ENCODE measurements at places on chromosomes 3 and 15. TPM values are rescaled to one million over a fixed set of nuclear protein-coding genes. Genes with fewer than 3 reads are reported as not detected.

LYZL4 gene
- not detected for total RNA-seq

AQP9 gene
- total RNA-seq: not detected

COL6A5 gene
- under 0.01 TPM for total RNA-seq

CYP11A1 gene
- total RNA-seq: 0.64 TPM

CAPN3 gene
- total RNA-seq: 2.6 TPM

SCN10A gene
- total RNA-seq: not detected

EXD1 gene
- under 0.01 TPM for total RNA-seq

ACKR4 gene
- total RNA-seq: 9.5 TPM

DNA sequence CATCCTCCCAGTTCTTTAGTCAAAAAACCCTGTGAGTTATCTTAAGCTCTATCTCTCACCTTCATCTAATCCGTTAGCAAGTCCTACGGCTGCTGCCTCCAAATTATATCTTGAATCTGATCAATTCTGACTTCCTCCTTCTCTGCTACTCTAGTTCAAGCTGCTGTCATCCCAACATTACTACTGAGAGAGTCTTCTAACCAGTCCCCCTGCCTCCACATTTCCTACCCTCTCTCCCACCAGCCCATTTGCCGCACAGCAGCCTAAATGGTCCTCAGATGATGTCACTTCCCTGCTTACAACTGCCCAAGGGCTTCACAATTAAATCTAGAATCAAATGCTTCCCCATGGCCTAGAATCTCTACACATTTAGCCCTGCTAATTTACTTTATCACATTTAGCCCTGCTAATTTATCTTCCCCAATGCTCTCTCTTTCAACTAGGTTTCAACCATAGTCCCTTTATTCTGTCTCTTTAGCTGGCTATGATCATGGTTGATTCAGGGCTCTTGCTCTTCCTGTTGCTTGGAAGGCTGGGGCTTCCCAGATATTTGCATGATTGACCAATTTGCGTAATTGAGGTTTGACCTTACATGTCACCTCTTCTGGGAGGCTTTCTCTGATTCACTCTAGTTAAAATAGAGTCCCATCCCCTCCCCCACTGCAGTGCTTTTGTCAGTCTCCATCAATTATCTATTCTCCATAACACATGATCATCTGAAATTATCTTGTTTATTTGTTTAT lies 11.0 kb upstream of the ARL14 start:
- DNase-seq: peak; percentile 93

DNA sequence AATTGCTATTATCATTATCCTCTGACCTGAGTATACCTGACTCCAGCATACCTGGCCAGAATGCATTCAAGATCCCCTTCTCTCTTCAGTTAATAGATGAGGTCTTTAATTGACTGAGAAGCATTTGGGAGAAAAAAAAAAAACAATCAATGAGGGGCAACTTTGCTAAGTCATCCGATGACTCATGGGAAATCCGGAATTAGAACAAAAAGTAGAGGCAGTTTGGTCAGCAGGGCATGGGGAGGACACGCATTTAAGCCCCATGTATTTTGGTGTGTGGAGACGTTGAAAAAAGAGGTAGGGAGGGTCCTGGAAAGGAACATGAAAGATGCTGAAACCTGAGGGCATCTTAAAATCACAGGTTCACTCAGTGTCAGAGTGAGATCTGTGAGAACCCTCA lies 256.2 kb downstream of the RORA start:
- DNase-seq: peak; percentile 51

DNA sequence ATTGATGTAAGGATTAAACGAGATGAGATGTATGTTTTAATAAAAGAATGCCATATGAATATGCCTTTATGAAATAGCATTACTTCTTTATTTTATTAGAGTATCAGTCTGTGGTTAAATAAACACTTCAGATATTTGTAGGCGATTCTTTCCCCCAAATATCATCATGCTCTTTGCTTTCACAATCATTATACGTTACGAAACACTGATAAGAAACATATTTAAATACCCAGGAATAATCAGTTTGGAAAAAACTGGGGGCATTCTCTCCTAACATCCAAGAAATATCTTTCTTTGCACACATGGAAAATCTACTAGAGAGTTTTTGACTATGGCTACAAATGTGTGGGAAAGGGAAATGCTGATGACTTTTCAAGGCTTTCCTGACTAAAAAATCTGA lies 4.4 kb upstream of the PLAAT1 start:
- no peak for DNase-seq

- no peak for DNase-seq
These were observed 61.6 kb upstream of the TUSC7 start for GRCh38 chr3:116647996-116648395.

- DNase-seq: peak; percentile 57
These were observed 34.9 kb downstream of the PPCDC start for GRCh38 chr15:75058127-75058905.

- DNase-seq: no peak
These were observed 78.7 kb downstream of the USP13 start for GRCh38 chr3:179731544-179731943.

DNA sequence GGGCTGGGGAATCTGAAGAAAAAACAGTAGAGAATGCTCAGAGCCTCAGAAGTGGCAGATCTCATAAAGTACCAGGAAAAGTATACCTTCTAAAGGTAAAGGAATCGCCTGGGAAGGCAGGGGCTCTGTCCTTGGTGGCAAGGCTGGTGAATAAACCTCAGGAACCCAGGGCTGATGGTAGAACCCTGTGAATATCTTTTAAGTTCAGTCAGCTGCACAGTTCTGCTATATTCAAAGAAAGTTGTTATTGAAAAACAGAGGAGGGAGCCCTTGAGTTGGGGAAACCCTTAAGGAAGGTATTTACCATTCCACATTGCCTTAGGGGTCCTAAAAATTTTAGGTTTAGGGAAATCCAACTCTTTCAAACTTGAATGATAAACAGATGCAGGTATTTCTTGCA lies 31.2 kb downstream of the ZPLD1 start:
- DNase-seq: no peak

GRCh38 chr3:48215466-48215865 lies 7.8 kb upstream of the CAMP start:
- peak; percentile 79 for DNase-seq

GRCh38 chr15:99105514-99106341 lies 848 bp downstream of the SYNM start:
- DNase-seq: peak; percentile 69

DNA sequence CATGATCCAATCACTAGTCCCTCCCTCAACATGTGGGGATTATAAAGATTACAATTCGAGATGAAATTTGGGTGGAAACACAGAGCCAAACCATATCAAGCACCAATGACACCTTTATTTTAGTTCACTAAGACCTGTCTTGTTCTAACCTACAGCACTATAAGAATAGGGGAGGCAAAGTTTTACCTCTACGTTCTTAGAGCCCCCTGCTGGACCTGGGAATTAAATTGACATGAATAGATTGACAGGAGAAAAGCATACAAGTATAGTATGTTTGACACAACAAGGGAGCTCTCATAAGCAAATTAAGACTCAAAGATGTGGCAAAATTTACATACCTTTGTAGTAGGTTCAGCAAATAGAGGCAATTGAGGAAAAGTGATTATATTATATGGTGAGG lies 974.4 kb upstream of the ALCAM start:
- DNase-seq: no peak

GRCh38 chr15:29859293-29859692 lies 37.0 kb upstream of the TJP1 start:
- DNase-seq: no peak

DNA sequence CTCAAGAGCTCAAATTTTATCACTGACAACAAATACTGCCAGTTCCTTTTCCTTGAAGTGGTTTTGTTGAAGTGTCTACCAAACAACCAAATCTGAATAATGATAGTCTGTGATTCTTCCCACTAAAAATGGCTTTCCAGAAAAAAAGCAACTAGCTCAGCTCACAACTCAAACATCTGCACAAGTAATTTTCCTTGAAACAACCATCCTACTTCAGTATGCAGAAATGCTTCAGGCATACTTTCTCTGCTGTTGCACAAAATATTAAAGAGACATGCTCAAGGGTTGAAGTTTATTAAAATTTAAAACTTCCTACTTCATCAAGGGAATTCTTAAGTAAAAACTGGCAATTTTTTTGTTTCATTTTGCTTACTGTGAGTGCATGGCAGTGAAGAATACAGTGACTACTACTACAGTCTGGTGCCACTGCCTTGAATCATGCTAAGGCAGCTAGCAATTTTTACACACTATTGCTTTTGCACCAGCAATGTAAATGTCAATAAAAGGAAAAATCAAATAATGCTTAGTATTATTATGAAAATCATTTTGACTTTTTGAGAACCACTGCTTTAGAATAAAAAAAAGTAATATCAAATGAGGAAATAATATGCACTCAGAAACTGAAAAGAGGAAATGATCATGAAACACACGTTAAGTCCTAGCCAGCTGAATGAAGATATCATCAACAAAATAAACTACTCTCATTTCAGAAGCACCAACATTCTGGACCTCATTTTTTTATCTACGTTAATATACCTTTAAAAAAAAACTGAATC lies 33.6 kb downstream of the VPS13C start:
- DNase-seq: no peak

DNA sequence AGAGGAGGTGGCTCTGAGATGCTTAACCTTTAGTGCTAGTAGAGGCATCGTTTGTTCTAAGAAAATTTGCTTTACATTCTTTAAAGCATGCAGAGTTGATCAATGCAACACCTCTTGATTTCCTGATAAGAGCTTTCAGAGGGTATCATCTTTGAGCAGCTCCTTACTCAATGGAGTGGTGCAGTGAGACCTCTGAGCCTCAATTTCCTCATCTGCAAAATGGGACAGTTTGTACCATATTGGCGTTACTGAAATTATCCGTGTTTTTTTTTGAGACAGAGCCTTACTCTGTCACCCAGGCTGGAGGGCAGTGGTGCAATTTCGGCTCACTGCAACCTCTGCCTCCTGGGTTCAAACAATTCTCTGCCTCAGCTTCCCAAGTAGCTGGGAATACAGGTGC lies 1.6 kb upstream of the TMEM42 start:
- no peak for DNase-seq

DNA sequence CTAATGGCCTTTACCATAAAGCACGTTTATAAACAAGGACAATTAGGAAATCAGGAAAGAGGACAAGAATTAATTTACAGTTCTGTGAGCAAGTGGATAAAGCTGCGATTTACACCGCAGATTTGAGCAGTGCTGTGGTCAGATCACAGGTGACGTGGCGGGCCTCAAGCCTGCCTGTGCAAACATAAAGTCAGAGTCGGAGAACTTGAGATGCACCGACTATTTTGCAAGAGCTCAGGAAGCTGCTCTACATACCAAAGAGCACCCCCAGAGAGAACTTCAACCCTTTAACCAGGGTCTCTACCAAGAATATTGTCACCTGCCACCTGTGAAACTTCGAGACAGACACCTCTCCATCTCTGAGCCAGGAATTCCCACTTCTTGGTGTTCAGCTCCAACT lies 35.7 kb downstream of the MECOM start:
- no peak for DNase-seq

GRCh38 chr3:123605789-123606234 lies 21.0 kb upstream of the HACD2 start:
- peak; percentile 30 for DNase-seq

DNA sequence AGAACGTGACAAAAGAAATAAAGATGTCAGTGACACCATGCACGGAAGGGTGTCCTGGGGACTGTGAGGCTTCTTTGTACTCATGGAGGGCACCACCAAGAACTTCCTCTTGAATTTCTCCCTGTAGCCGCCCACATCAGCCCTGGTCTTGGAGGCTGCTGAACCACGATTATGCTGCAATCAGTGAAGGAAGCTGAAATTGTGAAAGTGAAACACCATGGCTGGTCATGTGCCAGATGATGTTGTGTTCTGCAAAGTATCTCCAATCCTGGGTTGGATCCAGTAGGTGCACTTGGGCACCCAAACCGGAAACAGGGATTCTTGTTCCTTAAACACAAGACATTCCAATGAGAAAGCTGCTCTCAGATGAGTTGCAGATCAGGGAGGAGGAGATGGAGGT lies 104.4 kb upstream of the GOLGA6L6 start:
- DNase-seq: peak; percentile 24

All from fibroblast of villous mesenchyme (primary cell).